ENCODE measurements at places on chromosomes 3 and 15. TPM values are rescaled to one million over a fixed set of nuclear protein-coding genes. Genes with fewer than 3 reads are reported as not detected.

- DNase-seq: no peak
Measured at GRCh38 chr3:135226057-135226456, 431.0 kb downstream of the EPHB1 start.

DNA sequence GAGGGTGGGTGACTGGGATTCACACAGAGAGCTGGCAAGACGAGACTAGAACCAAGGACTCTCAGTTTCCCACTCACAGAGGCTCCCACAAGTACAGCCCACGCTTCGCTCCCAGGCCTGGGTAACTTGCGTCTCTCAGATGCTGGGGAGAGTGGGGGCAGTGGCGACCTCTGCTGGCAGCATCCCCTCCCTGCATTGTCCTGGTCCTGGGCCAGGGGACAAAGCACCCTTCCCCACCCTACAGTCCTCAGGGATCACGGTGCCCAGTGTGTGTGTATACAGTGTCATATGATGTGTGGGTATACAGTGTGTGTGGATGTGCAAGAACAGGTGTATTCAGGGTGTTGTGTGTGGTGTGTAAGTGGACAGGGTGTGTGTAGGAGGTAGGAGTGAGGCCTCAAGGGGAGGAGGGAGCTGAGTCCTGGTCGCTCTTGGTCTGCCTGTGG, 12.8 kb downstream of the VILL start:
- no peak for DNase-seq

The NANOGP8 gene
- total RNA-seq: not detected

GRCh38 chr3:13785351-13785750, 94.5 kb downstream of the WNT7A start:
- no peak for DNase-seq

- no peak for DNase-seq
Measured at GRCh38 chr3:123157598-123158287, 44.0 kb upstream of the SEC22A start.
